ENCODE measurements at places on chromosomes 7 and 10. TPM values are rescaled to one million over a fixed set of nuclear protein-coding genes. Genes with fewer than 3 reads are reported as not detected.

The ZNF804B gene
- not detected for total RNA-seq

The RHOBTB1 gene
- 7.8 TPM for total RNA-seq

The PPP1R3A gene
- total RNA-seq, result not detected

The P4HA1 gene
- 25.5 TPM for total RNA-seq

The CLEC2L gene
- total RNA-seq, result not detected

The VAX1 gene
- not detected for total RNA-seq

The CPEB3 gene
- 1.1 TPM for total RNA-seq

The JCAD gene
- 30.5 TPM for total RNA-seq

The NUDT13 gene
- total RNA-seq, result 5.2 TPM

The FOXI2 gene
- not detected for total RNA-seq

The LRRN3 gene
- total RNA-seq, result not detected

The CXCL12 gene
- not detected for total RNA-seq

The UNC5B gene
- total RNA-seq, result 1.7 TPM

The CCDC136 gene
- 9.8 TPM for total RNA-seq

The ZNF92 gene
- 4.4 TPM for total RNA-seq

The FAM25A gene
- 11.4 TPM for total RNA-seq

The GDF2 gene
- not detected for total RNA-seq

The CALD1 gene
- total RNA-seq, result 97.5 TPM

The RBM33 gene
- total RNA-seq, result 113 TPM

The HOXA7 gene
- not detected for total RNA-seq

The MSMB gene
- total RNA-seq, result not detected

The KIAA1217 gene
- total RNA-seq, result 26.2 TPM

The CALML3 gene
- total RNA-seq, result not detected

The EGR2 gene
- total RNA-seq, result 0.53 TPM

The DGKI gene
- total RNA-seq, result 0.41 TPM

The ADAM12 gene
- 16.8 TPM for total RNA-seq

The PTF1A gene
- total RNA-seq, result not detected

The ITGA8 gene
- total RNA-seq, result not detected

The GRID2IP gene
- 1.3 TPM for total RNA-seq

The WDR11 gene
- total RNA-seq, result 27.4 TPM

The GTF2IRD2 gene
- 18.3 TPM for total RNA-seq

Measured in PC-9 (cell line).